NCI-H526 (cell line): ENCODE measurements at places on chromosomes 3 and 15.

GRCh38 chr3:1381647-1382036, 288.8 kb downstream of the CNTN6 start:
- DNase-seq = no peak

- DNase-seq = peak; percentile 11
Measured at GRCh38 chr3:60226912-60227311, 1024.3 kb downstream of the FHIT start.

GRCh38 chr3:120641696-120642246, 40.3 kb downstream of the HGD start:
- DNase-seq = no peak

- DNase-seq = peak; percentile 9
Measured at GRCh38 chr3:9552252-9552999, 1.2 kb downstream of the LHFPL4 start.

DNA sequence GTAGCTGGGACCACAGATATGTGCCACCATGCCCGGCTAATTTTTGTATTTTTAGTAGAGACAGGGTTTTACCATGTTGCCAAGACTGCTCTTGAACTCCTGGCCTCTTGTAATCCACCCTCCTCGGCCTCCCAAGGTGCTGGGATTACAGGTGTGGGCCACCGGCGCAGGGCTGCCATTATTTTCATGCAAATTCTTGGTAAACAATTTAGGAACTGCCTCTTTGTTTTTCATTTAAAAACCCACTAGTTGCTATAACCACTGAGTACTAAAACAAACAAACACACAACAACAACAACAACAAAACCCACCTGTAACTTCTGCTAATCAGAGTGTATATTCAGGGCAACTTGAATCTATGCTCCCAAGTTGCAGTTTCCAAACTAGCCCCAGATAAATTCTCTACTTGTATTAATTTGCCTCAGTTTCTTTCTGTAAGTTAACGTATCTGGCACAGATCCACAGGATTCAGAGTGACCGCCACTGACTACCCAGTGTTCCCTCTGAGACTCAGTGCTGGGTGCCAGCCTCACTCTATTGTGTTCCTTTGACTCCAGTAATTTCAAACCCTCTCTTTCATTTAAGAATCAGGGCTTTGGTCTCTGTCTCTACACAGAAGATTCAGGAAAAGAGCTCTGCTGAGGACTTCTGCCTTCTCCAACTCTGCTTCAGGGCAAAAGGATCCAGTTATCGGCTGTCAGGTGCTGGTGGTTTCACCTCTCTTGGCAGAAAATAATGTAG, 18.6 kb upstream of the ZNF710 start:
- DNase-seq = no peak

DNA sequence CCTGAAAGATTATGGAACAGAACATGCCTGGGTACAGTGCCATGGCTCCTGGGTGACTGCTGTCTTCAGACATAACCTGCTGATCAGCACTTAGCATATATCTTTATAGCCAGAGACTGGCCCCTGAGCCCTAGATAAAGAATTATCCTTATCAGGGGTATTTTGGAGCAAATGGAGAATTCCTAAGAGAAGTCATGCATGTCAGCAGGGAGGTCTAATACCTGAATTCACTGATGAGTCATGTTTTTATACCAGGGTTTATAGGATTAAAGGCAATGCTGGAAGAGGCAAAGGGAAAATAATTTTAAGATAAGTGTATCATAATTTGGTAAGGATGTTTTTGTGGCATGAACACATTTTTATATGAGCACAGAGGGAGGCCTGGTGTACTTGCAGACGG, 159.8 kb downstream of the ADAMTSL3 start:
- DNase-seq = no peak

GRCh38 chr3:45890405-45890804, 4.1 kb downstream of the CCR9 start:
- DNase-seq = no peak

GRCh38 chr3:4680871-4681300, 187.7 kb downstream of the ITPR1 start:
- no peak for DNase-seq

- DNase-seq = no peak
Measured at GRCh38 chr15:63348392-63348791, 33.3 kb downstream of the CA12 start.

DNA sequence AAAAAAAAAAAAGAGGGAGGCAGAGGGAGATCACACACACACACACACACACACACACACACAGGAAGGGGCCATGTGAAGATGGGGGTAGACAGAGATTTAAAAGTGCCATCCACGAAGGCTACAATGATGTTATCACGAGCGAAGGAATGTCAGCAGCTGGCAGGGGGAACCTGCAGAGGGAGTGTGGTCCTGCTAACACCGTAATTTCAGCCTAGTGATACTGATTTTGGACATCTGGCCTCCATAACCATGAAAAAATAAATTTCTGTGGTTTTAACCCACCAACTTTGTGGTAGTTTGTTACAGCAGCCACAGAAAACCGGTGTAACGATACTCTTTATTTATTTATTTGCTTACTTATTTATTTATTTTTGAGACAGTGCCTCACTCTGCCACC, 76.0 kb downstream of the TMCO5A start:
- no peak for DNase-seq

- no peak for DNase-seq
Measured at GRCh38 chr3:134351427-134351826, 22.8 kb downstream of the AMOTL2 start.

GRCh38 chr3:81580355-81580754, 181.1 kb downstream of the GBE1 start:
- no peak for DNase-seq

GRCh38 chr3:17162116-17162515, 277.4 kb downstream of the PLCL2 start:
- no peak for DNase-seq

GRCh38 chr3:71838406-71838805, 53.5 kb upstream of the PROK2 start:
- no peak for DNase-seq

- DNase-seq = no peak
Measured at GRCh38 chr15:48265135-48265534, 59.0 kb downstream of the SLC12A1 start.

DNA sequence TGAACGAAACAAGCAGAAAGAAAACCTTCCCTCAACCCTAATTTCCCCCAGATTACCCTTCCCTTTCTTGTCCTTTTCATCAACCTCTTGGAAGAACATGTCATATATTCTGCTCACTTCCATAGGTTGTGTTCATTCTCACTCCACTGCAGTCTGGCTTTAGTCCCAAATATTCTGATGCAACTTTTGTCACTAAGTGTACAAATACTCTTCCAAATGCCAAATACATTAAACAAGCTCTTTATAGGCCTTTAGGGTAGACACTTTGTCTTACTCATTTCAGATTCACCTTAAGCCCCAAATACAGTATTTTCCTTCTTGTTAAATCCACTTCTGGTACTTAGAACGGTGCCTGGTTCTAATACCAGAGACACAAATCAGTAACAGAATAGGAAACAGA, 406.5 kb upstream of the CDIN1 start:
- DNase-seq = no peak

- DNase-seq = no peak
Measured at GRCh38 chr3:50405249-50405648, 45.9 kb upstream of the TMEM115 start.

DNA sequence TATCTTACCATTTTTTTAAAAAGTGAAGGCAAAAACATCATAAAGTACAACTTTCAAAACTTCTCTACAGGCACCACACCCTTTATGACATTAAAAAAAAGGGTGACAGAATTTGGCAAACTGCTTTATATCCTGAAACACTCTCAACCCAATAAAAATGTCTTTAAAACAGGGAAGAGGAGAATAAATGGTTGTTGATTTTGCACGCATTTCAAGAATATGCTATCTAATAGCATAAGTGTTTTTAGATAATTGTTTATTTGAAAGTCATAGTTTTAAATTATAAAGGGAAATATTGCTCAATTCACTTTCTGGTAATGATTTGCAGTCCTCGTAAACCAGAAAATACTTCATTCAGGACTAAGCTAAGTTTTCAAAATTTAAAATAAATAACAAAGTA, 1.7 kb upstream of the PCOLCE2 start:
- DNase-seq = no peak

- DNase-seq = no peak
Measured at GRCh38 chr3:128076483-128077201, 24.4 kb downstream of the SEC61A1 start.

DNA sequence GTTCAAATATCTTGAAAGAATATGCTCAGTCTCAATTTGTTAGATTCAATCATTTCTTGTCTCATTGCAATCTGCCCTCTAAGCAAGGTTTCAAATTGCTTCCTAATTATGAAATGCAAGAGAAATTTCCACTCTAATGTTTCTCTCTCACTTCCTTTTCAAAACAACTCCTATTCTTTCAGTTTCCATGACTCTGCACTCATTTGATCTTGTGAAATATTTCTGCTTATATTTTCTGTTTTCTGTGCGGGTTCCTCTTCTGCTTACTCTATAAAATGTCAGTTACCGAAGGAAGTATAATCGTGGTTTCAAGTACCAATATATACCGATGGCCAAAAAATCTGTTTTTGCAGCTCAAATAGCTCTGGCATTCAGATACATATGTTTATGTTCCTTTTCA, 521.9 kb upstream of the NAALADL2 start:
- DNase-seq = no peak

DNA sequence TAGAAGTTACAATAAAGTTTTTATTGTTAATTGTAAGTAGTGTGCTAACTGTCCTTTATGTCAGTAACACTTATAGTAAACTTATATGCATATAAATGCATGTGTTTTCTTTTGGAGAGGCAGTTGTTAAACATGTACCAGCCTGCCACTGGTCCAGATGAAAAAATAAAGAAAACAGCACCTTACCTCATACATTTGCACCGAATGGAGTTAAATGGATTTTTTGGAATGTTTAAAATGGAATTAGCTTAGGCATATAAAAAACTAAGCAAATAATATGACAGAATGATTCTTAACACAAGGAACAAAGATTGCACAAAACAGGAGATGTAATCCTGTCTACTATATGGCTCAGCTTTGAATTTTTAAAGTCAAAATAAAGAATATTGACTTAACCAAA, 50.2 kb upstream of the ALDH1A3 start:
- DNase-seq = no peak

DNA sequence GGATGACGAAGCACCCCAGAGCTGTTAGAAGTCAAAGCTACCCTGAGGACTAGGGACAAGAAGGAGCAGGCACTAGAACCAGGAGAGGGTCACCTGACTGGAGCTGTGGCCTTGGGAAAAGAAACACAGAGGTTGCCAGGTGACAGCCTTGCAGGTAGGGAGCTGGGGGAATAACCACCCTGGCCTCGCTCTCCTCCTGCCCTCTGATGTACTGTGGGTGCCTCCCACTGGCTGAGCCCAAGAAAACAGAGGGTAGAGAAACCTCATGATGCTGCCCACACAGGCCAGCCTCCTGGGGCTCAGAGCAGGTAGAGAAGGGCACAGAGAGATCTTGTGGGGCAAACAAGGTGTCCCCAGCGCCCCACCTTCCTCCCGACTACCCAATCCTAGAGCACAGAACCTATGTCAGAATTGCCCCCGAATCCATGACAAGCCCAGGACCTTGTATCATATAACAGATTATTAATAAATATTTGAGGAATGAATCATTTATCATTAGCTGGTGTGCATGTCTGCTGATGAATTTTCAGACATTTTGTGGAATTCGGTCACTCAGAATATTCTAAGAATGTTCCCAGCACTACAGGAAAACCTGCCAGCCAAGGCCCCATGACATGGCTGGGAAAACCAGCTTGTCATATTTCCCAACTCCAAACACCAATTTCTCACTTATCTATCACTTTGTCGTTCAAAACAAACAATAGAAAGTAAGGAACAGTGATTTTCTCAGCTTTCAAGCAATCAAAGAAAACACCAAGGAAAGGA, 59.8 kb upstream of the MEX3B start:
- peak; percentile 80 for DNase-seq

DNA sequence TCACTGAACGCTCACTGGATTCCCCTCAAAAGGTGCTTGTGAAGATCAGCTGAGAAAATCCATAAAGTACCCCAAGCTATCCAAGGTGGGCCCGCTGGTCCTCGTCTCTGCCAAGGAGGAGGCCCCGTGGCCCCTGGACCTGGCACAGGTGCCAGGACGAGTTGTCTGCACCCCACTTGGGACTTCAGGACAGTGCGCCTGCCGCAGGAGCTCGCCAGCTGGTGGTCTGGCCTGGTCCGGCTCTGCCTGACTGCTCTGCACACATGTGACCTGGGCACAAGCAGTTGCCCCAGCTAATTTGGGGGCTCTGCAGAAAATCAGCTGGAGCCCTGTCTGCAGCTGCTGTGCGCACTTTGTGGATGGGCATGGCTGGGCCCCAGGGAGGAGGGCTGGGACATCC, 159.9 kb downstream of the NSMCE3 start:
- no peak for DNase-seq

GRCh38 chr15:38885471-38885952, 320.9 kb upstream of the RASGRP1 start:
- no peak for DNase-seq

- no peak for DNase-seq
Measured at GRCh38 chr3:67617518-67617917, 36.9 kb downstream of the SUCLG2 start.

GRCh38 chr15:95832668-95833067, 497.8 kb upstream of the NR2F2 start:
- DNase-seq = peak; percentile 9

- no peak for DNase-seq
Measured at GRCh38 chr15:64004056-64004455, 42.2 kb downstream of the DAPK2 start.

GRCh38 chr15:66647358-66647757, 54.7 kb upstream of the SMAD6 start:
- DNase-seq = no peak
